Tibial artery (tissue), 4 donors: ENCODE measurements at places on chromosomes 4 and X.

GRCh38 chr4:101008503-101008902, 338.8 kb downstream of the PPP3CA start:
- DNase-seq = no peak

DNA sequence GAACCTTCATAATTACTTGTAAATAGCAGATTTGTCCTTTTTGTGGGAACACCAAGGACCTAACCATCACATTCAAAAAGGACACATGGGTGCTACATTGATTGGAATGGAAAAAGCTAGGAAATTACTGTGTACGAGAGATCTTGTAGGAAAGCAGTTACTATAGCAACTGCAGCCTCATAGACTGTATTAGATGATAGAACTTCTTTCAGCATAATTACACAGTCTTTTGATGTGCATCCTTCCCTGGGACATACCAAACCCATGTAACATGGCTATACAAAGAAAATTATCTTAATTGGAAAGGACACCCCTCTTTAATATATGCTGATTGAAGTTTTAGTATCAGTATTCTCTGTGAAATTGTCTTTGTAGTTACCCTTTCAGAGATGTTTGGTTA, 130.7 kb upstream of the CTSO start:
- DNase-seq = no peak

GRCh38 chr4:187422655-187423054, 572.9 kb upstream of the ZFP42 start:
- no peak for DNase-seq

DNA sequence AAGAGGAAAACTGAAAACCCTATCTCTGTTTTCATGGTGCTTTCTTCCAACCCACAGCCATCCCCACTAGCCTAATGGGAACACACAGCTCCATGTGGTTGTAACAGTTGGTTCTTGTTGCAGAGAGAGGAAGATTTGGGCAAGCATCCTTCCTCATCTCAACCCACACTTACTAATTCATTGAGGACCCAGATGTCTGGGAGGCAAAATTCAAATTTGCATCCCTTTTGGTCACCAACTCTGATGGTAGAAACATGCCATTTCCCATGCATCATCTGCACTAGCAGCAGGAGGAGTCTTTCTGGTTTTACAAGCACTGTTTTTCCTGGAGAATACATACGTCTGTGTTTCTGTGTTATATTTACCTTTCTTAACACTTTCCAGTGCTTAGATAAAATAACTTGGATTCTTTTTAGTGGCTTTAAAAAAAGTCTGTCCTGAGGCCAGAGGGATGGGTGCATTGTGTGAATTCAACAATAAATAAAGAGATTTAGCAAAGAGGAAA, 301.0 kb downstream of the KCTD8 start:
- no peak for DNase-seq

DNA sequence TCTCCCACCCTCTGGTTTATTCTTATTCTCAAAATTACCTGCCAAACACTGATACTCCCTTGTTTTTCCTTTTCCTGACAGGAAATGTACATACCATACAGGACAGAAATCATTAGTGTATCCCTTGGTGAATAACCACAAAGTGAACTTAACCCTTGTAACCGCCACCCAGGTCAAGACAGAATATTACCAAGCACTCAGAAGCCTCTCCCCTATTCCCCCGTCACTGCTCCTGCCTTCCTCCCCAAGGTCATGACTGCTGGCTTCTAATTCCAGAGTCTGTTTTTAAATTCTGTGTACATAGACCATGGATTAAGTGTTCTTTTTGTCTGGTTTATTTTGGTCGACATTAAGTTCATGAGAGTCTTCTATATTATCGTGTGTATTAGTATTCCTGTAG, 37.7 kb downstream of the HTT start:
- no peak for DNase-seq

DNA sequence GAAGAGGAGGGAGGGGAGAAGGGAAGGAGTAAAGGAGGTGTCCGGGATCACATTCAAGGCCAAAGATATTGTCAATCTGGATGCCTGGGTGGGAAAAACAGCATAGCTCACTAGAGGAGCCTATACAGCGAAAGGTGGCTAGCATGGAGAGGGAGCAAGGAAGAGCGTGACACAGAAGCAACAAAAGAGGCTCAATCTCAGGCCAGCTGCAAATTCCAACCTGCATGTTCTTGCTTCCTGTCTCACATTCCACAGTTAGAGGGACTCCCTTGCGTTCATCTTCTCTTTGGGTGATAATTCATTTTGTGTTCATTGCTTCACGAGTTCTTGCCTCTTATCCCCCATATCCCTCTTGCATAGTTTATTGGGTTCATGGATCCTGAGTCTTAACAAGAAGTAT, 3.0 kb upstream of the CLNK start:
- DNase-seq = no peak

- DNase-seq = no peak
These were observed 17.6 kb downstream of the TRIM61 start for GRCh38 chr4:164959896-164960295.

- peak; percentile 95 for DNase-seq
These were observed at the start of gene CAMK2D for GRCh38 chr4:113761620-113762185. CAMK2D (minus strand) TSS chr4:113761738; CDS start chr4:113761068, 670 bp downstream.

DNA sequence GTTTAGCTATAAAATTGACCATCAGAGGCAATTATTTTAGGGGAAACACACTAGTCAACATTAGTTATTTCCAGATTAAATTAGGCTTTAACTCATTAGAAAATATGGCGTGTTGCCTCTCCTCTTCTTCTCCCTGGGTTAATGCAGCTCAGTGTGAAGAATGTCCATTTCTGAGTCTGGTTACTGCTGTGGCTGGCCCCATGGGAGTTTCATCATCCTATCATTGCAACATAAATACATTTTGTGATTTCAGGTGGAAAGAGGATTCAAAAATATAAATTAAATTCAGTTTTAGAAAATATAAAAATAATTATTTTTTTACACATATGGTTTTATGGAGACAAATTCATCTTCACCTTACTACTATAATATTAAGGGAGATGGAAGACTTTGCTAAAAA, 288.5 kb upstream of the ARSJ start:
- DNase-seq = no peak

DNA sequence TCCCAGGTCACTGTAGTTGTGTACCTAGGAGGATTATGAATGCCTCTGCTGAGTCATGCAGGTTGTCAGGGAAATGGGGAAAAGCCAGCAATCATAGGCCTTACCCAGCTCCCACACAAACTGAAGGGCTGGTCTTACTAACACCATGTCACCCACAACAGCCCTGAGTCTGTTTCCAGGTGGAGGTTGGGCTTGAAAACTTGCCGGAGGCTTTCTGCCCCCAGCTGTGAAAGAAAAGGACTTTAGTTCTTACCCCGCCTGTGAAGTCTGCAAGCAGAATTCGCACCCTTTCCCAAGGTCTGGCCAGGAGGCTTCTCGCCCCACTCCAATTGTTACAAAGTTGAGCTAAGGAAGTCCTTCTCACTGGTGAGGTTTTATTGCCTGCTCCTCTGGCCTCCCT, 143.9 kb downstream of the RPS6KA6 start:
- DNase-seq = no peak

GRCh38 chr4:128322986-128323385, 35.4 kb upstream of the PGRMC2 start:
- DNase-seq = no peak

GRCh38 chrX:115960440-115961084, 210.0 kb upstream of the AGTR2 start:
- DNase-seq = no peak
